ENCODE measurements at places on chromosomes 13 and 19.

DNA sequence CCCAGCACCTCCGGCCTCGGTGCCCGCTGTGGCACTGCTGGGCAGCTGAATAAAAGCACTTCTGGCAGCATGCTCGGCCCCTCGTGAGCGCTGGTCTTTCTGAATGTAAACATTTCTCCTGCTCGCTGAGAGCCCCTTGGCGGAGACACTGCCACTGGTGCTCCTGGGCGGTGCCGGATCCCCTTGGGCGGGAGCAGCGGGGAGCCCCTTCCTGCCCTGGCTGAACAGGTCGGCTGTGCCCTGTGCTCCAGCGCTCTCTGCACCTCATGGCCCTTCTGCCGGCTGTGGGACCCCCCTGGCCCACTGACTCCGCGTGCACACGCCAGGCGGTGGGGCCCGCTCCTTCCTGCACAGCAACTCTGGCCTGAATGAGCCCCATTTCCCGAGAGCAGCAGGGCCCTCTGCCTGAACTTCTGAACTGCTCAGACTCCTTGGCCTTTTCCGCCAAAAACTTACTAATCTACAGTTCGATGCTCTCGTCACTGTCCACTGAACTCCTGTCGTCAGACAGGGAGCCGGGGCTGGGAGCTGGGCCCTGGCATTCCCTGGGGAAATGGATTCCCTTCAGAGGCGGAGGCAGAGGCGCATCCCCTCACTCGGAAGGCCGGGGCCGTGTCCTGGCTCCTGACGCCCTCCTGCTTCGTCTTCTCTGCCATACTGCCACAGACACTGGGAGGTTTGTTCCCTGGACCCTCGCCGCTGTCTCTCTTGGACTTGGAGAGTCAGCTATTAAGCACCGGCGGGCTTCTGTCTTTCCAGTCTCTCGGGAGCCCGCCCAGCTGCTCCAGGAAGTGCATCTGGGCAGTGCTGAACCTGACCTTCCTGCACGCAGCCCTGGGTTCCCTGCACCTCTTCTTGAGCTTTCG, 14.2 kb downstream of the RB1 start:
- H3K36me3 ChIP-seq, result no peaks in the 10 kb centered on the region
- no peak for DNase-seq
- H3K27me3 ChIP-seq, result no peaks in the 10 kb centered on the region
- no peak overlapping the region for H3K27ac ChIP-seq

DNA sequence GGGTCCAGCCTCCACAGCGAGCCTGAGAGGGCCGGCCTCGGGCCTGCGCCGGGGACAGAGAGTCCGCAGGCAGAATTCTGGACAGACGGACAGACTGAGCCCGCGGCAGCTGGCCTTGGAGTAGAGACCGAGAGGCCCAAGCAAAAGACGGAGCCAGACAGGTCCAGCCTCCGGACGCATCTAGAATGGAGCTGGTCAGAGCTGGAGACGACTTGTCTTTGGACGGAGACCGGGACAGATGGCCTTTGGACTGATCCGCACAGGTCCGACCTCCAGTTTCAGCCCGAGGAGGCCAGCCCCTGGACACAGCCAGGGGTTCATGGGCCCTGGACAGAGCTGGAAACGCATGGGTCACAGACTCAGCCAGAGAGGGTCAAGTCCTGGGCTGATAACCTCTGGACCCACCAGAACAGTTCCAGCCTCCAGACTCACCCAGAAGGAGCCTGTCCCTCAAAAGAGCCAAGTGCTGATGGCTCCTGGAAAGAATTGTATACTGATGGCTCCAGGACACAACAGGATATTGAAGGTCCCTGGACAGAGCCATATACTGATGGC, 490 bp downstream of the ITPKC start:
- DNase-seq, result no peak
- H3K4me1 ChIP-seq, result peaks cover 11% of the 10 kb centered on the region
- peak overlapping the region; percentile 65 for H3K4me3 ChIP-seq

DNA sequence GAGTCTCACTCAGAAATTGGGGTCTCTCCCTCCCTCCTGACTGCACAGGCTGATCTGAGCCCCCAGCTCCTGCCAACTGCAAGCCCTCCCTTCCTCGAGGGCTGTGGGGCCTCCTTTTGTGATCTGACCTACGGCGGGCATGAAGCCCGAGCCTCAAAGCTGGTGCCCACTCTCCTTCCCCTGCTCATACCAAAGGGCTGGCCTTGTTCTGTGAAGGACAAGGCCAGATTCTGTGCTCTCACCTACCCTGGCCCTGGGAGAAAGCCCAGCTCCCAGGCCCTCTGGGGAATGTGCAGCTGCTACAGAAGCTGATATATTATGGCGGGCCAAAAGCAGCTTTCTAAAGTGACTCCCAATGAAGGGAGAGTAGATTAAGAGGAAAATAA, 9.0 kb upstream of the ECH1 start:
- no peak overlapping the region for H3K4me3 ChIP-seq
- H3K4me1 ChIP-seq, result peaks cover 87% of the 10 kb centered on the region
- H3K36me3 ChIP-seq, result peaks cover 90% of the 10 kb centered on the region
- no peaks in the 10 kb centered on the region for H3K27me3 ChIP-seq
- no peak for DNase-seq

DNA sequence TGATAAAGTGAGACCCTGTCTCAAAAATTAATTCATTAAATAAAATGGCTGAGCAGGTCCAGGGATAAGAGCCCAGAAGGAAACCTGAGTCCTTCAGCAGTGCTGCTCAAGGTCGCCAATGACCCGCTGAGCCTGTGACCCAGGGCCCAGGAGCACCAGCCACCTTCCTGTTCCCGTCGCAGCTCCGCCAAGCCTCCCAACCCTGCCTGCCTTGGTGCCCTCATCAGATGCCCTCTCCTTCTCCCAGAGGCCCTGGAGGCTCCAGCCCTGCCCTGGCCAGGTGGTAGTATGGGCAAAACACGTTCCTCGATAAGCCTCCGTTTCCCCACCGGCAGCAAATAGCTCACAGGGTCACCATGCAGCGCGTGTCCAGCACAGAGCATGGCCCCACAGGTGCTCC, 2.6 kb downstream of the REXO1 start:
- peaks cover 43% of the 10 kb centered on the region for H3K4me1 ChIP-seq
- no peak overlapping the region for H3K4me3 ChIP-seq
- no peak for DNase-seq
- H3K27me3 ChIP-seq, result no peaks in the 10 kb centered on the region
- no peak overlapping the region for H3K27ac ChIP-seq

DNA sequence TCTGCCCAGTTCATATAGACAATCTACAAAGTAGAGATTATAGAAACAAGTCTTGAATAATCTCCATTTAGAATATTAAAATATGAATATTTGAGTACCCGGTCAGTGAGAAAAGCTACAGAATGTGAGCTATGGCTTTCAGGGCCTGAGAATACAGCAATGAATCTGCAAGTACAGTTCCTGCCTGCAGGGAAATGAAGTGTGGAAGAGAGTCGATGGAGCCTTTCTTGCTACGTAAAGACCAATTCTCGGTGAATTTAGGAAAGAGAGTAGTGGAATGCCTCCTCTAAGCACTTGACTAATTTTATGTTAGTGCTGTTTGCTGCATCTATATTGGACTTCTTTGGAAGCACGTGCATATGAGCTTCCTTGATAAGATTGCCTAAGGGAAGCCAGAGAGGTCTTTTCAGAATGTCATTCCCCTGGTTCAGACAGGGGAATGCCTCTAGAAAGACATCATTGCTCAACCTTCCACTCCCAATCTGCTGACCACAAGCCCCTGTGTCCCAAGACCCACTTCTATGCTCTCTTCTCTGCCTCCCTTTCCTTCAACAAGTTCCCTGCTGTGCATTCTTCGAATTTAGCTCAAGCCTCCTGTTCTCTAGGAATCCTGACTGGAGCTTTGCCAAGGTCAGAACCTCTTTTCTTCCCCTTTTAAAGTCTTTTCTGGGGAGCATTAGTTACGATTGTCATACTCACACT, 41.9 kb downstream of the GPC6 start:
- no peaks in the 10 kb centered on the region for H3K4me1 ChIP-seq
- no peak overlapping the region for H3K27ac ChIP-seq
- no peak for DNase-seq
- H3K4me3 ChIP-seq, result no peak overlapping the region
- H3K27me3 ChIP-seq, result no peaks in the 10 kb centered on the region

DNA sequence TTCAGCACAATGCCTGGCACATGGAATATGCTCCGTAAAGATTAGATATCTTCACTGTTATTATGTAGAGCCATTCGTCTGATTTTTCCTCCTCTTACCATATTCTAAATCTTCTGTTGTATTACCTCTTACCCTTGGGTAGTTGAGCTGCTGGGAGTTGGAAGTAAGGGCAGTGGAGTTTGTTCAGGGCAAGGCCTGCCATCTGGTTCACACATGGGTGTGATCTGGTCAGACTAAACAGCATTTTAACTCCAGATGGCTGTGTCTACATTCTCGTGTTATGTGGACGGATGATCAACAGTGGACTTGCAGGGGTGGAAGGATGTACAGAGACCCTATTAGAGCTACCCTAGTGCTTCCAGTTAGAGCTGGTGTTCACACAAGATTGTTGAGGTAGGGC, 164.9 kb downstream of the ZIC5 start:
- H3K27me3 ChIP-seq, result no peaks in the 10 kb centered on the region
- no peak overlapping the region for H3K4me3 ChIP-seq
- no peak for DNase-seq
- H3K4me1 ChIP-seq, result no peaks in the 10 kb centered on the region
- no peaks in the 10 kb centered on the region for H3K36me3 ChIP-seq
- no peak overlapping the region for H3K27ac ChIP-seq

- peaks cover 5% of the 10 kb centered on the region for H3K4me1 ChIP-seq
- no peak within 1 kb of the TSS for H3K27ac ChIP-seq
- H3K27me3 ChIP-seq, result no peaks in the 10 kb centered on the region
- no peak for DNase-seq
- H3K36me3 ChIP-seq, result no peaks in the 10 kb centered on the region
These were observed at the start of gene PALM3 for GRCh38 chr19:14061751-14062557. Gene PALM3 (minus strand): TSS chr19:14062076. CDS start chr19:14061980, 96 bp downstream.

GRCh38 chr13:51357928-51358595, 18.6 kb downstream of the SERPINE3 start:
- no peak overlapping the region for H3K4me3 ChIP-seq
- no peaks in the 10 kb centered on the region for H3K4me1 ChIP-seq
- DNase-seq, result no peak
- H3K27me3 ChIP-seq, result no peaks in the 10 kb centered on the region

GRCh38 chr13:75760131-75761021, 124.2 kb downstream of the LMO7 start:
- no peaks in the 10 kb centered on the region for H3K27me3 ChIP-seq
- H3K27ac ChIP-seq, result no peak overlapping the region
- DNase-seq, result no peak
- H3K4me1 ChIP-seq, result peaks cover 2% of the 10 kb centered on the region

DNA sequence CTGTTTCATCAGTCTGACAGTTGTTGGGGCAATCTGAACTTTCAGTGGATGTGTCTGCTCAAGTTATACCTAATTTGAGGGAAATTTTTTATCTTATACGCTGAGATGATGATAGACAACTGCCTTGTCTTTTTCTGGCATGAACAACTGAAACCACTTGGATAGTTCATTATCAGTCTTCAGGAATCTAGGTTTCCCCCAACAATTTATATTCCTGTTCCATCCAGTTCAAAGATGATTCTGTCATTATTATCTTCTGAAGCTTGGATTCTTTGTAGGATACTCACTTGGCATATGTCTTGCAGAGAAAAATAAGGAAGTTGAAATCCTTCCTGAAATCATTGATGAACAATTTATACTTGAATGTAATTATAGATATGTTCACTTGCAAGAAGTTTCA, 193.7 kb downstream of the LMO7 start:
- H3K27me3 ChIP-seq, result no peaks in the 10 kb centered on the region
- no peak for DNase-seq
- H3K4me3 ChIP-seq, result no peak overlapping the region
- H3K4me1 ChIP-seq, result no peaks in the 10 kb centered on the region
- no peak overlapping the region for H3K27ac ChIP-seq
- H3K36me3 ChIP-seq, result no peaks in the 10 kb centered on the region

DNA sequence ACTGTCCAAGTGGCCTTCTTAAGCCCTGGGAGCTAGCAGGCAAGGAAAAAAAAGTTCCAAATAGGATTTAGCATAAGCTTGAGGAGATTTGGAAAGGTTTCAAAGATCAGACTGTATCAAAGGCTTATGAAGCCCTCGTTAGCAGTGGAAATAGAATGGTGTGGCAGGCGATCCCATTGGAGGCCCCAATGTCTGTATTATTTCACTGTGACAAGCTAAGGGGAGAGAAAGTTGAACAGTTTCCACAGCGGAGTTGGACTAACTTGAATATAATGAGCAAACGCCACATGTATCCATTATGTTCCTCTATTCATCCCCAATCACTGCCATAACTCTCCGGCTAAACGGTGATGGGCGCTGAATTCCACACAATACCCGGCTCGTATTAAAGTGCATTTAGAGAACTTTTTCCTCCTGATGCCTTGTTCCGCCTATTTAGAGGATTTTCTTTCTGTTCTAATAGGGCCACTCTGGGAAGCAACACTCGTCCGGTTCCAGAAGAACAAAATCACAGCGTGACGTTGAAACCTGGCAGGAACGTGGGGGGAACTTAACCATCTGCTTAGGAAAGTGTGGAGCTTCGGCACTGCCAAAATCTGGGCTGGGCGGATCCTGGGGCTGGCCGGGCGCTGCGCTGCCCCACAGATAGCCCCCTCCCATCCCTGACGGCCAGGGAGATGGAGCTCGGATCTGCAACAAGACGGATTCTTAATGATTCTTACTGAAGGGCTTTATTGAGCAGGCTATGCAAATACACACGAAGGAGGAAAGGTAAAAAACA, 1.0 kb upstream of the PCDH8 start:
- H3K36me3 ChIP-seq, result no peaks in the 10 kb centered on the region
- H3K27me3 ChIP-seq, result peaks cover 6% of the 10 kb centered on the region
- no peak overlapping the region for H3K4me3 ChIP-seq
- no peak overlapping the region for H3K27ac ChIP-seq
- H3K4me1 ChIP-seq, result no peaks in the 10 kb centered on the region

DNA sequence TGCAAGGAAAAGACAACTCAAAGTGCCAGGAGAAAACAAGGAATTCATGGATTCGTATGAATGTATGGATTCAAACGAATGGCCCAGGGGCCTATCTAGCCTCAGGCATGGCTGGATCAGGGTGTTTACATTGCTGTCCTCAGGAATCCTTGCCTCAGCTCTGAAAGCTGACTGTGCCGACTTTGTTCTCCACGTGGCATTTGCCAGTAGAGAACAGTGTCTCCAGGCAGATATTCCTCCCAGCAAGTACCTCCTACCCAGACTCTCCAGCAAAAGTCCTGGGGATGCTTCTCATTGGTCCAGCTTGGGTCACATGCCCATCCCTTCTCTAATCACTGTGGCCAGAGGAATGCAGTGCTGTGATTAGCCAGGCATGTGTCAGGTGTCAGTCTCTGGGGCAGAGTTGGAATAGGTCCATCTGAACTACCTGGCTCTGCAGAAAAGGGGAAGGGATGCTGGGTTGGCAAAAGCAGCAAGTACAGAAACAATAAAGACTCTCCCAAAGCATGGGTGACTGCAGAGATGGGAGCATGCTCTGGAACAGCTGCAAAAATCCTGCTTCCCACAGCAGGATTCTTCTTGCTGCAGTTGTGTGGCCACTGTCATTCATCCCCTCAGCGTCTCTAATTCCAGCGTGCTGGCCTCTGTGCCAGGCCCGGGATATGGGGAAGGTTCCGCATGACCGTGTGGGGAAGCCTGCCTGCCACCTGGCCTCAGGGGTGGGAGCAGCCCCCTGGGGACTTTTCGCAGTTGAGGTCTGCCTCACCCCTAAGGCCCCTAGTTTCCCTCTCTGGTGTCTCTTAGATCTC, 30.0 kb downstream of the CCNE1 start:
- no peak for DNase-seq
- H3K36me3 ChIP-seq, result no peaks in the 10 kb centered on the region
- peaks cover 20% of the 10 kb centered on the region for H3K4me1 ChIP-seq
- H3K4me3 ChIP-seq, result no peak overlapping the region
- H3K27ac ChIP-seq, result no peak overlapping the region
